ENCODE measurements at places on chromosomes 3 and 15.

GRCh38 chr15:70954171-70954570 is 61.5 kb downstream of the LRRC49 start:
- no peaks in the 10 kb centered on the region for H3K36me3 ChIP-seq
- no peak overlapping the region for H3K4me3 ChIP-seq
- no peak for DNase-seq
- no peaks in the 10 kb centered on the region for H3K4me1 ChIP-seq
- no peak overlapping the region for H3K27ac ChIP-seq

DNA sequence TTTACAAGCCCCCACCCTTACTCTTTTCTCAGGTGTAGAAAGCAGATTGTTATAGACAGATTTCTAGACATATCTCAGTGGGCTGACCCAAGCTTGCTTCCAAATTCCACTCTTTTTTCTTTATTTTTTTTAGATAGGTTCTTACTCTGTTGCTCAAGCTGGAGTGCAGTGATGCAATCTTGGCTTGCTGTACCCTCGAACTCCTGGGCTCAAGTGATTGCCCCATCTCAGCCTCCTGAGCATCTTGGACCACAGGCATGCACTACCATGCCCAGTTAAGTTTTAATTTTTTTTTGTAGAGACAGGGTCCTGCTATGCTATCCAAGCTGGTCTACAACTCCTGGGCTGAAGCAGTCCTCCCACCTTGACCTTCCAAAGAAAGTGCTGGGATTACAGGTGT is 53.5 kb upstream of the ADAMTS9 start:
- H3K36me3 ChIP-seq = no peaks in the 10 kb centered on the region
- no peaks in the 10 kb centered on the region for H3K4me1 ChIP-seq
- no peaks in the 10 kb centered on the region for H3K27me3 ChIP-seq
- DNase-seq = no peak

- no peak overlapping the region for H3K4me3 ChIP-seq
- H3K36me3 ChIP-seq = no peaks in the 10 kb centered on the region
- H3K27ac ChIP-seq = no peak overlapping the region
- no peaks in the 10 kb centered on the region for H3K27me3 ChIP-seq
- DNase-seq = no peak
- no peaks in the 10 kb centered on the region for H3K4me1 ChIP-seq
Observed at GRCh38 chr3:54660714-54661132, 267.1 kb downstream of the LRTM1 start.

- no peak overlapping the region for H3K4me3 ChIP-seq
- peaks cover 13% of the 10 kb centered on the region for H3K27me3 ChIP-seq
- peak; percentile 91 for DNase-seq
- H3K4me1 ChIP-seq = peaks cover 49% of the 10 kb centered on the region
Observed at GRCh38 chr3:150787741-150788370, 24.9 kb upstream of the SIAH2 start.

GRCh38 chr3:23873941-23874340 is 42.8 kb downstream of the NKIRAS1 start:
- H3K36me3 ChIP-seq = peaks cover 6% of the 10 kb centered on the region
- H3K27ac ChIP-seq = no peak overlapping the region
- no peaks in the 10 kb centered on the region for H3K27me3 ChIP-seq
- no peak overlapping the region for H3K4me3 ChIP-seq
- DNase-seq = no peak

DNA sequence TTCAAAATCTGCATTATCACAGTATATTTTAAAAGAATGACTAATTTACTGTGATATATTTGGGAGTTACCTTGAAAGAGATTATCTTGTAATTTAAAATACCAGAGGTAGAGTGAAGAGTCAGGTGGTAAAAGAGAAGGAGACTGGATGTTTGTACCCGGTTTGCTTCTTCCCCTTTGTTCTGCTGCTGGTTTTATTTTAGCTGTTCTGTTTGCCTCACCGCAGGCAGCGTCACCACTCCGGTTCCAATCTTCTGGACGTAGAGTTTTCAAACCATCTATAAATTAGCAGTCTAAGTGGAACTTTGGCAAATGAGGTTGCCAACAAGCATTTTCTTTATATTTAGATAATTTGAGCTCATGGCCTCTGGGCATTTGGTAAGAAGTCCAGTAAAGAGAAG is 38.2 kb downstream of the PPARG start:
- H3K36me3 ChIP-seq = no peaks in the 10 kb centered on the region
- H3K27me3 ChIP-seq = peaks cover 32% of the 10 kb centered on the region
- DNase-seq = no peak
- no peak overlapping the region for H3K27ac ChIP-seq

GRCh38 chr3:8357859-8358258 is 143.8 kb upstream of the LMCD1 start:
- H3K4me3 ChIP-seq = no peak overlapping the region
- H3K36me3 ChIP-seq = peaks cover 8% of the 10 kb centered on the region
- H3K27ac ChIP-seq = peak overlapping the region; percentile 57
- no peak for DNase-seq

GRCh38 chr3:123083383-123084124 is 16.7 kb downstream of the PDIA5 start:
- no peak overlapping the region for H3K4me3 ChIP-seq
- DNase-seq = no peak

DNA sequence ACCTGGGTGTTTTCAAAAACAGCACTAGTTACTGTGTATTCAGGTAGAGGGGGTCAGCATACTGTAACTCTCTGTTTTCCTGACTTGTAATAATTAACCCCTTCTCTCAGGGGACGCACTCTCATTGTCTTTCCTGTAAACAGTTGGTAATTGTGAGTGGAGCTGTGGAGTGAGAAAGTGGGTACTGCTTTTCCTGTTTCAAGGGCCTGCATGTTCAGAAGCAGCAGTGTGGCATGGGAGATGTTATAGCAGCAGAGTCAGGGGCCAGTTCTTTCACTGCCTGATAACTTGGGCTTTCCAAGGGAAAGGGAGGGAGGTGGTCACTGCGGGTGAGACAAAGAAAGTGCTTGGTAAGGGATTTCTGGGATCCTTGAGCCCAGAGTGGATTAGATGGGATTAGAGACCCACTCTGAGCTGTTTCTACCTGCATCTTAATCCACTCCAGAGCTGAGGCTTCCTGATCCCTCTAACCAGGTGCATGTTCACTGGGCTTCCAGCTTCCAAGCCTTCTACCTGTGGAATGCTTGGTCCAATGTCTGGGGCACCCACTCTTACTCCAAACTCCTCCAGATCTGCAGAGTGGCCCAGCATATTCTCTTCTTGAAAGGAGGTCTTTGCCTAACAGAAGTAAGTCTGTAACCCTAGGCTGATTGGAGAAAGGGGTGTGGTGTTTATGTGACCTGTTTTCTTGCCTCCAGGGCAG is 105.2 kb downstream of the RPLP1 start:
- H3K27me3 ChIP-seq = peaks cover 3% of the 10 kb centered on the region
- H3K36me3 ChIP-seq = no peaks in the 10 kb centered on the region
- no peak for DNase-seq
- no peak overlapping the region for H3K27ac ChIP-seq

DNA sequence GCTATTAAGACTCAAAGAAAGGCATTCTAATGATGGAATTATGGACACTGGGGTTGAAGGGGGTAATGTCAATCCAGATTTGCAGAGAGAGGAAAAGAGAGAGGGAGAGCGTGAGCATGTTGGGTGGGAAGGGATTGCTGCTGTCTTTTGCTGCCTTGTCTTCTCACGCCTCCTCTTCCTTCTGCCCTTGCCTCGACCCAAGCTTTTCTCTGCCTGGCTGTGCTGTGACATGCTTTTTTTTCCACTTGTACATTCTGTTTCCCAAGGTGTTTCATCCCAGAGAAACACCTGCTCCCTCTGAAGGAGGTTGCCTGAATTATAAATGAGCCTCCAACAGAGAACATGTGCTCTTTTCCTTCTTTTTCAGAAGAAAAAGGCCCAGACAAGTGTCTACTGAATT is 80.3 kb downstream of the BDH1 start:
- H3K27ac ChIP-seq = no peak overlapping the region
- DNase-seq = no peak
- no peaks in the 10 kb centered on the region for H3K36me3 ChIP-seq
- no peaks in the 10 kb centered on the region for H3K4me1 ChIP-seq
- peaks cover 21% of the 10 kb centered on the region for H3K27me3 ChIP-seq

DNA sequence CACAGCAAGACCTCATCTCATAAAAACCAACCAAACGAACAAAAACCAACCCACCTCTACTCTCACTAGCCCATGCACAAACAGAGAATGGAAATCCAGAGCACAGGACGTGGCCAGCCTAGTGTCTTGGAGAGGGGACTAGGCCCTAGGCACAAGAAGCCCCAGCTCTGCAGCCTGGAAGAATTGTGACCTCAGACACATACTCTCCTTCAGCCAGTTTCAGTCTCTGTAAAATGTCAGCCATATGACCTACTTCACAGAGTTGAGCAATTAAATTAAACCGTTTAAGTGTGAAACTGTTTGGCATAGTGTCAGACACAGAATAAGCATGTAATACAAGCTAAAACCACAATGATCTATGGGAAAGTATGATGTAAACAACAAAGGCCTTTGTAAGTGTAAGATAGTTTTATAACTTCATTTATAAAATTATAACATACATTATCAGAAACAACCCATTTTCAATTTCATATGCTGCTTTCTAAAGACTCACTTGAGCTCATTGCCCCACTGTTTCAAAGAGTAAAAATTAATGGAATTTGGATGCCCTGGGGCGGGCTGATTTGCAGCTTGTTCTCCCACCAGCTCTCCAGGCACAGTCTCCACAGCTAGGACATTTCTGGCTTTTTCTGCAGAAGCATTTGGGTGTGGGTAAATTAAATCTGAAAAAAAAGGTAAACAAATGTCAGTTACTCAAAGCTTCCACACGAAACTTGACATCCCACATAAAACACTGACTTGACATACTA is 32.9 kb downstream of the TBC1D2B start:
- peak overlapping the region; percentile 90 for H3K27ac ChIP-seq
- no peaks in the 10 kb centered on the region for H3K27me3 ChIP-seq
- peaks cover 31% of the 10 kb centered on the region for H3K36me3 ChIP-seq
- peak overlapping the region; percentile 43 for H3K4me3 ChIP-seq
- peaks cover 93% of the 10 kb centered on the region for H3K4me1 ChIP-seq
- DNase-seq = peak; percentile 33

GRCh38 chr15:57457726-57458125 is 81.4 kb downstream of the CGNL1 start:
- DNase-seq = no peak
- H3K4me1 ChIP-seq = no peaks in the 10 kb centered on the region
- no peak overlapping the region for H3K27ac ChIP-seq
- peaks cover 5% of the 10 kb centered on the region for H3K27me3 ChIP-seq
- H3K36me3 ChIP-seq = no peaks in the 10 kb centered on the region

GRCh38 chr3:149095487-149095886 is 9.2 kb upstream of the HLTF start:
- no peaks in the 10 kb centered on the region for H3K27me3 ChIP-seq
- no peak overlapping the region for H3K27ac ChIP-seq
- H3K4me1 ChIP-seq = no peaks in the 10 kb centered on the region
- H3K4me3 ChIP-seq = no peak overlapping the region
- H3K36me3 ChIP-seq = no peaks in the 10 kb centered on the region
- no peak for DNase-seq

DNA sequence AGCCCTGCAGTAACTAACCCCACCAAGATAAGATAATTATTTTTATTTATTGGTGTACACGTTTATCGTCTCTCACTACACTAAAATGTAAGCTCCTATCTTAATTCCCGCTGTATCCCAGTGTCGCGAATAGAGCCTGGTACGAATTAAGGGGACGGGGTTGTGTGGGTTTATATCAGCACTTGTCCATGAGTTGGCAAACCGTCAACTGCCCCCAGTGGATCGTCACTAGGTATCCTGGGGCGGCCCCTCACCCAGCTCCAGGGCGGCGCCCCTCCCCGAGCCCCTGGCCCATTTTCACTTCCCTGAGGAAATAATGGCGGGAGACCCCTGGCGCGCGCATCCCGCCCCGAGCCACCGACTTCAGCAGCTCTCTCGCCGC is 465 bp downstream of the RUVBL1 start:
- no peak for DNase-seq
- H3K4me1 ChIP-seq = peaks cover 34% of the 10 kb centered on the region
- peak overlapping the region; percentile 96 for H3K27ac ChIP-seq
- H3K36me3 ChIP-seq = peaks cover 27% of the 10 kb centered on the region
- no peaks in the 10 kb centered on the region for H3K27me3 ChIP-seq

DNA sequence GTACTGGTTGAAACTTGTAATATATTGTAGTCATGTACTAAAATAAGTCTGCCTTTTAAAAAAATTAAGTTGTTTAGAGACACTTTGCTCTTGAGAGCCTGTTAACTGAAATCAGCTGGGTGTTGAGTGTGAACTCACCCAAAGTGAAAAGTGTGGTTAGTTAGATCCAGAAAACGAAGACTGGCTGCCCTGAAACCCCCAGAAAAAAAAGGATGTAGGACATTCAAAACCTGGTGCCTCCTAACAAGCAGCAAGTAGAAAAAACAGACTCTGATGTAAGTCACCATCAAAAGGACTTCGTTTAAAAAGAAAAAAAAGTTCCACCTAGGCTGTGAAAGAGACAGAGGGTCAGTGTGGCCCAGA is 40.8 kb downstream of the UMPS start:
- H3K4me3 ChIP-seq = no peak overlapping the region
- no peak for DNase-seq
- H3K4me1 ChIP-seq = no peaks in the 10 kb centered on the region
- H3K36me3 ChIP-seq = no peaks in the 10 kb centered on the region
- H3K27me3 ChIP-seq = peaks cover 7% of the 10 kb centered on the region
- H3K27ac ChIP-seq = no peak overlapping the region

GRCh38 chr15:70876011-70876410 is 16.2 kb downstream of the THAP10 start:
- no peak overlapping the region for H3K27ac ChIP-seq
- DNase-seq = no peak
- H3K4me1 ChIP-seq = no peaks in the 10 kb centered on the region

DNA sequence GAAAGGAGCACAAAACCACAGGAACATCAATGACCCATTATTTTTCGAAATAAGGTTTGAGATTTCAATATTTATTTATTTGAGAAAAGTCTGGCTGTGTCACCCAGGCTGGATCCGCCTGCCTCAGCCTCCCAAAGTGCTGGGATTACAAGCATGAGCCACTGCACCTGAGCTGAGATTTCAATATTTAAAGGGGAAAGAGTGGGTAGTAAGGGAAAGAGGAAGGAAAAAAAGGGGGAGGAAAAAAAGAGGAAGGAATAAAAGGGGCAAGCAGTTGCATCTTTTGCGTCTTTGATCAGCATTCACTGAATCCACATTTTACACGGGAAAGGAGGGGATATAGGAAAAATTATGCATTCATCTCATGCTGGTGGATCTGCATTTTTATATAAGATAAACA is 47.4 kb downstream of the ERICH6 start:
- no peak overlapping the region for H3K4me3 ChIP-seq
- H3K27ac ChIP-seq = no peak overlapping the region
- peaks cover 8% of the 10 kb centered on the region for H3K4me1 ChIP-seq
- no peak for DNase-seq

- peaks cover 30% of the 10 kb centered on the region for H3K27me3 ChIP-seq
- DNase-seq = no peak
- H3K4me1 ChIP-seq = no peaks in the 10 kb centered on the region
- H3K36me3 ChIP-seq = no peaks in the 10 kb centered on the region
- H3K4me3 ChIP-seq = no peak overlapping the region
Observed at GRCh38 chr15:91227766-91228165, 127.7 kb downstream of the SV2B start.

- no peak overlapping the region for H3K27ac ChIP-seq
- no peak overlapping the region for H3K4me3 ChIP-seq
- no peaks in the 10 kb centered on the region for H3K4me1 ChIP-seq
- no peak for DNase-seq
- H3K36me3 ChIP-seq = no peaks in the 10 kb centered on the region
- no peaks in the 10 kb centered on the region for H3K27me3 ChIP-seq
Observed at GRCh38 chr3:68504201-68504600, 428.1 kb downstream of the TAFA4 start.

- no peak overlapping the region for H3K27ac ChIP-seq
- H3K4me3 ChIP-seq = no peak overlapping the region
- H3K36me3 ChIP-seq = no peaks in the 10 kb centered on the region
- DNase-seq = no peak
Observed at GRCh38 chr15:82980981-82981380, 5.0 kb upstream of the RAMAC start.

Data from activated naive CD8-positive, alpha-beta T cell treated with anti-CD3 and anti-CD28 coated beads, Interleukin-2, amount 50 U/mL, for 24 hours (primary cell).